ENCODE measurements at places on chromosomes 4 and X.

DNA sequence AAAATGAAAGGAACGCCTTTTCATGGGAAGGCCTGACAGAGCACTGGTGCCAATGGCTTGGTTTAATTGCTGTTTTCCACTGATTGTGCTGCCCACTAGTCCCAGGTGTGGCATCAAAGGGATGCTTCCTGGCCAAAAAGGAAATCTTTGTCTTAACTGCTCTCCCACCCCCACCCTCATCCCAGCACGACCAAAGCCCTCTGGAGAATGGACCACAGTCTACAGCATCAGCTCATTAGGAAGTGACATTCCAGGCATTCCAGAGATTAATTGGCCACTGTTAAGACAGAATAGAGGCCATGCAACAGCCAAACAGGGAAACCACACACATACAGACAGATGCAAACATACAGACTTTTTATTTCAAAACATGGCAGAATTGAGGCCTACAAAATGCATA lies 143.2 kb downstream of the LHFPL1 start:
- no peak for DNase-seq

DNA sequence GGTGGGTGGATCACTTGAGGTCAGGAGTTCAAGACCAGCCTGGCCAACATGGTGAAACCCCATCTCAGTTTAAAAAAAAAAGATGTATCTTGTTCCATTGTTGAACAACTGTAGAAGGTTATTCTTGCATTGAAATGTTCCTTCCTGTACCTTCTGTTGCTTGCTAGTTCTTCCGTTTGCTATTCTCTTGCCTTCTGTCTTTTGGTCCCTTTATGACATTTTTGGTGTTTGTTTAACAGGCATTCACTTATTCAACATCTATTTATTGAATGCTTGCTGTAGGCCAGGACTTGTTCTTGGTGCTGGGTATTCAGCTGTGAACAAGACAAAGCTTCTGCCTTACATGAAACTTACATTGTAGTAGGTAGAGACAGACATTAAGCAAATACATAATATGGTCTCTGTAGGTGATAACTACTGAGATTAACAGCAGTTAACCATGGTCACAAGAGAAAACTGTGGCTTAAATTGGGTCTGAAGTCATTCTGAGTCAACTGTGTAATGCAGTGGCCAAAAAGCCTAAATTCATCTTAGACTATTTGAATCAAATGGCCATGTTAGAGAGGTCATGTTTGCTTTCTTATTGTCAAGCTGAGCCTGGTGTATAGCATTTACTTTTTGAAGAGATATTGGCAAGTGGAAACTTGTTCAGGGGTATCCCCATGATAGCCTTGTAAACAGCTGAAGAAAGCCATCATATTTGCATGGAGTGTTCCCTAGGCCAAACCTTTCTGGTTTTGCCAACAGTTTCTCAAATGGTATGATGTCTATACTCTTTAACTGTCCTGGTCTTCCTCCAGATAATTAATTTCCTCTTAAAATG lies 35.6 kb downstream of the GAB1 start:
- no peak for DNase-seq

DNA sequence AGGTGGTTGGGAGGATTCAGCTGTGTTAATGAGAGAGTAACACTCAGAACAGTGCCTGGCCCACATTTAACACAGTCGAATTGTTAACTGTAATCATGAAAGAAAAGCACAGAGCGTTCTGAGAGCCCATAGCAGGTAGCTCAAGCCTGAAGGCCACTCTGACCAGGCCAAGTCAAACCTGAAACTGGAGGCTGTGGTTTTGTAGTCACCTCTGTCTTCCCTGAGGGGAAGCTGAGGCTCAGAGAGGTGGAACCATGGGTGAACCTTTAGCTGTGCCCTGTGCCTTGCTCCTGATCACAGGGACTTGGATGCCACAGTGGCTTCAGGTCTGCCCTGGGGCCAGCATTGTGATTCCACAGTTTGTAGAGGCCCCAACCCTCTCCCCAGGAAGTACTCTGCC lies 16.6 kb upstream of the UBA1 start:
- DNase-seq = no peak

DNA sequence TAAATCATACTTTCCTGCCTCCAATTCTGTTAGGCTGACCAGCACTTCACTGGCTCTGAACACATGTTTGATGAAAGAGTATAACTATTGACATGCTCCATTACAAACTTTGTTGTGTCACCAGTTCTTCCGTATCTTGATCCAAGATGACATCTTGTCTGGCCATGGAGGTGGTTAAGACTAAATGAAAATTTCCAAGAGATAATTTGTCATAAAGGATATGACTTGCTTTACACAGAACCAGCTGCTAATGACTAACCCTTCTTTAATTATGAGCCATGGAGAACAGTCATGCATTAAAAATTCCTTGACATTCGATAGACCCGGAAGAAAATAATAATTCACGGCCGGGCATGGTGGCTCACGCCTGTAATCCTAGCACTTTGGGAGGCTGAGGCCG lies 17.7 kb upstream of the N4BP2 start:
- no peak for DNase-seq

DNA sequence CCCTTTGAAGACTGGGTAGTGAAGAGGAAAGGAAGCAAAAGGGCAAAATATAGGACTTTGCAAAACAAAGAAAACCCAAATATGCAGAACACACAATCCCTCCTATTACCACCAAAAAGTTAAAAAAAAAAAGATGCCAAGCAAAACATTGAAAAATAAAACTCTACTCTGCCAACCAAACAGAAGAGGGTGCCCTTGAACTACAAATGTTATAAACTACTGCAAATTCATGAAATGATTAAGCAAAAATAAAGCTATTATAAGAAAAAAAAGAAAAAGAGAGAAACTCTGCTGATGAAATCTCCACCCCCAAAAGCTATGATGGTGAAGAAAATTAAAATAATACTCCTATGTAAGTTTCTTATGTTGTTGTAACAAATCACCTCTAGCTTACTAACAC lies 168.5 kb upstream of the STK26 start:
- DNase-seq = no peak

- DNase-seq = no peak
These were observed 426.8 kb downstream of the HNRNPD start for GRCh38 chr4:81946996-81947395.

- no peak for DNase-seq
These were observed 1632.4 kb downstream of the RPA4 start for GRCh38 chrX:98516120-98516519.

DNA sequence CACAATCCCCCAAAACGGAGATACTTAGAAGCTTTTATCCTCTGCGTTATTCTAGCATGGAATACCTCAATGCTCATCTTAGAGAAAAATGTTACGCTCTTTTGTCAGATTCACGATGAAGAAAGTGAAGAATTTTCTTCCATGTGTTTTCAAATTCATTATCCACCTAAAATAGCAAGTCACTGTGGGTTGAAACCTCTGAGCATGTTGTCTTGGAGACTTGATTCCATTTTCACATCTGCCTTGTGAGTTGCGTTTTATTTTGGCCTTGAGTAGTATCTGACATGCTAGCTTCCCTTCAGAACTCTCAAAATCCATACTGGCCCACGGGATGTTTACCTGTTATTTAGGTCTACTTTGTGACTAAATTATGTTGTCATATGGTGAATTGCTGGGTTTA lies 66.3 kb downstream of the C4orf46 start:
- DNase-seq = no peak

DNA sequence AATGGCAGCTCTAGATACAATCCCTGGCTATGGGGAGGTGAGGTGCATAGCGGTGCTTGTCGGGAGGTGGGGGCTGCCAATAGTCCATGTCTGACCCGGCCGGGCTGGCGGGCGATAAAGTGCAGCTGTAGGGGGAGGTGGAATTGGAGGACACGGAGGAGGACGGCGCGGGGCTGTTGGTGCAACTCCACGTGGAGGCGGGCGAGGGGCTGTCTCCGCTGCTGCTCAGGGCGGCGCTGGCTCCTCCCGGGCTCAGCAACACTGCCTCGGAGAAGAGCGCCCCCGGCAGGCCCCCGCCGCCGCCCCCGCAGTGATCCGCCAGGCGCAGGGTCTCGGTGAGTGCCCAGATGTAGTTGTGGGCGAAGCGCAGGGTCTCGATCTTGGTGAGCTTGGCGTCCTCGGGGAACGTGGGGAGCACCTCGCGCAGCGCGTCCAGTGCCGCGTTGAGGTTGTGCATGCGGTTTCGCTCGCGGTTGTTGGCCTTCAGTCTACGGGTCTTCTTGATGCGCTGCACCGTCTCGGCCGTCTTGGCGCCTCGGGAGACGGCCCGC lies 1.3 kb downstream of the NEUROG2 start:
- no peak for DNase-seq

DNA sequence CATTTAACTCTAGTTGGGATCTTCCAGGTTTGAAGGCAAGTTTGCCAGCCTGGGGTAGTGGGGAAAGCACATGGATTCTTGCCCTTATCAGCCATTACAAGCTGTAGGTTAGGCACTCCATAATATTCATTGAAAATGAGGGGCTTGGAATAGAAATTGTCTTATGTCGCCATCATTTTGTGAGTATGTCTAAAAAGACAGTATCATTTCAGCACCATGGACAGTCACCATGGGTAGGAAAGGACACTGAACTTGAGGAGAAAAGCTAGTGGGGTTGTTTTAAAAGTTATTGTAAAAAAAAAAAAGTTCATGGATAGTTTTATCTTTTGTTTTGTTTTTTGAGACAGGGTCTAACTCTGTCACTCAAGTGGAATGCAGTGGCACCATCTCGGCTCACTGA lies 356.1 kb downstream of the HNRNPD start:
- DNase-seq = no peak

DNA sequence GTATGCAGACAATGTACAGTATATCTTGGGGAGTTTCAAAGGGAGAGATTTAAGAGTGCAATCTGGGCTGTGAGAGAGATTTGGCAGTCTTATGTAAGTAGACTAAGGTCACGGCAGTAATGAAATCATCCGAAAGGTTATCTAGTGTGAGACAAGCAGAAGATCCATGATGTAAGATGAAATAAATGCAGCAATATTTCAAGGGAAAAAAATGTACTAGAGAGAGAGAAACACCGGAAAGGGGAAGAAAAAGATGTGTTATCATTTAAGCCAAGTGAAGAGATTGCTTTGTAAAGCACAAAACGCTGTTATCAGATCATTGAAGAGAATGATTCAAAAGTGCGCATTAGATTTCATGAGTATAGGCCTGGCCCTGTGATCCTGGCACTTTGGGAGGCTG lies 88.4 kb upstream of the GUCY1A1 start:
- DNase-seq = no peak
